NCI-H446 treated with DMSO at 0.1 percent for 48 hours (cell line): ENCODE measurements at places on chromosomes 2 and 18.

- DNase-seq, result no peak
These were observed 73.6 kb downstream of the CD226 start for GRCh38 chr18:69874058-69874457.

DNA sequence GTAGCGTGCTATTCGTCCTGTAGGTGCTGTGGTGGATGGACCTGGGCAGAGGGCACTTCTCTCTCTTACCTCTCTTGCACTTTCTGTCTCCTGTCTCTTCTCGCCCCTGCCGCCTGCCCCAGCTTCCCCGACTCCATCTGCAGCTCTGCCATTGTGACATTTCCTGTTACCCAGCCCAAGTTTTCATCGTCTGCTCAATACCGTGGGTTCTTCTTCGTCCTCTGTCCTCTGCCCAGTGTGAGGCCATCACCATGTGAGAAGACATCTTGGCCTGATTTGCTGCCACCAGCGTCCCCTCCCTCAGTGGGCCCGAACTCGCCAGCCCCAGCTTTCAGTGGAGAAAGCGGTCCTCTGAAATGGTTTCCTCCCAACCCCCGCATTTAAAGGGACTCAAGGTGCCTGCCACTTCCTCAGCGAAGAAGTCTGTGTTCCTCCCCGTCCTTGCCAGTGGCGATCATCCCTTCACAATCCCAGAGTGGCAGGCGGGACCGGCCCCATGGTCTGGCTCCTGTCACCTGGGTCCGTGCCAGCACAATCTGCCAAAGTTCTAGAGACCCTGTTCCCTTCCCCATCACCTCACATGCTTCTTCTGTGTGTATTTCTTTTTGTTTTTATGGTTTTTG, 18.0 kb downstream of the TGOLN2 start:
- peak; percentile 8 for DNase-seq

DNA sequence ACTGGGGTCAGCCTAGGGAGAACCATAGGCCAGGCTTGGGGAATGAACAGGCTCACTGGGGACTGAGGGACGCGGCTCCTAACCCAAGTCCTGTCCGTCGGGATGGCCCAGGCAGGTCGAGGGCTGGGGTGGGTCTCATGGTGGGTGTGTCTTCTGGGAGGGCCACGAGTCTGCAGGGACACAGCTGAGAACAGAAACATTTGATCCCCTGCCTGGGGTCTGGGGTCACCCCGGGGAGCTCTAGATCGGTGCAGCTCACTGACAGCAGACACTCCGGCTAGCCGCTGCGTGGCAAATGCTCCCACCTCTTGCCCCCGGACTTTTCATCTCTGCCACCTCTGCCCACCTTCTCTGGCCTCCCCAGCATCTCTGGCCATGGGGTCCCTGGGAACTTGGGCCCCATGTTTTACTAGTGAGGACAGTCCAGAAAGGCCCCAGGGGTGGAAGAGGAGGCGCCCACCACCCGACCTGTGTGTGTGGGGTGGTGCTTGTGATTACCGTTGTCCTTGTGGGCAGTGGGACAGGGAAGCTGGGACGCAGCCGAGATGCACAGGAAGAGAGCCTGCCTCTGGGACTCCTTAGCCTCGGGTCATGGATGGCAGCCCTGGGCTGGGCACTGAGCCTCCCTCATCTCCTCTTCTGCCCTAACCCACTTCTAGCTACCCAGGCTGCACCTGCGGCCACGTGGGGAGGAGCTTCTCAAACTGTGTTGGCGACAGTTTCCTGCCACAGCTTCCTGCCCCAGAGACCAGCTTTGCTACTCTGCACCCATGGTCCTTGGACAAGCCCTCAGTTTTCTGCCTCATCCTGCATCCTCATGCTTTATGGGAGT, 4.9 kb downstream of the ZAP70 start:
- DNase-seq, result no peak

DNA sequence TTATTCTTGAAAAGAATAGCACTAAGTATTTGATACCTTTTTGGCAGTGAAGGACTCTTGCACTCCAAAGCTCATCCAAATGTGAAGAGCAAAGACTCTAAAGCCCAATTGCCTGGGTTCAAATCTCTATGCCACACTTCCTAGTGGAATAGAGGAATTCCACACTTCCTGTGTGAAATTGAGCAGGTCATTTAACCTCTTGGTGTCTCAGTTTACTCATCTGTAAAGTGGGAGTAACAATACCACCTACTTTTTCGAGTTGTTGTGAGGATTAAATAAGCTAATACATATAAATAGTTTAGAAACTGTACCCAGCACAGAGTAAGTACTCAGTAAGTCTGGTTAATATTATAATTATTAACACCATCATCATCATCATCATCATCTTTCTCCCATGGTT, 72.6 kb downstream of the AP1S3 start:
- no peak for DNase-seq

GRCh38 chr18:10508591-10508990, 17.2 kb upstream of the NAPG start:
- no peak for DNase-seq

DNA sequence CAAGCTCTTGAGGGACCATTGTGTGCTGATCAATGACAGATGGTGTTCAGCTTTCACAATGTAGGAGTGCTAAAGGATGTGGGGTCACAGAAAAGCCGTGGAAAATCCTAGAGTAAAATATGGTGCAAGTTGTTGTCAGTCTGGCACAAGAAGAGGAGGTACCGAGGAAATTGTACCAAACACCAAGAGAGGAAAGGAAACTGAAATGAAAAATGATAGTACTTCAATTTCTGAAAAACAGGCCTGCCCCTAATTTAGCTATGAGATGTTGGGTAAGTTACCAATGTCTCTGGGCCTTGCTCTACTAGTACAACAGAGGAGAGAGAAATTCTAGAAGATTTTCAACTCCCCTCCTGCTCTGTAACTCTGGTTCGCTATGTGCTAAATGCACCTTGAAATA, 78.8 kb upstream of the PELI1 start:
- no peak for DNase-seq

- DNase-seq, result peak; percentile 19
These were observed 271.3 kb downstream of the KCNS3 start for GRCh38 chr2:18149660-18150246.

DNA sequence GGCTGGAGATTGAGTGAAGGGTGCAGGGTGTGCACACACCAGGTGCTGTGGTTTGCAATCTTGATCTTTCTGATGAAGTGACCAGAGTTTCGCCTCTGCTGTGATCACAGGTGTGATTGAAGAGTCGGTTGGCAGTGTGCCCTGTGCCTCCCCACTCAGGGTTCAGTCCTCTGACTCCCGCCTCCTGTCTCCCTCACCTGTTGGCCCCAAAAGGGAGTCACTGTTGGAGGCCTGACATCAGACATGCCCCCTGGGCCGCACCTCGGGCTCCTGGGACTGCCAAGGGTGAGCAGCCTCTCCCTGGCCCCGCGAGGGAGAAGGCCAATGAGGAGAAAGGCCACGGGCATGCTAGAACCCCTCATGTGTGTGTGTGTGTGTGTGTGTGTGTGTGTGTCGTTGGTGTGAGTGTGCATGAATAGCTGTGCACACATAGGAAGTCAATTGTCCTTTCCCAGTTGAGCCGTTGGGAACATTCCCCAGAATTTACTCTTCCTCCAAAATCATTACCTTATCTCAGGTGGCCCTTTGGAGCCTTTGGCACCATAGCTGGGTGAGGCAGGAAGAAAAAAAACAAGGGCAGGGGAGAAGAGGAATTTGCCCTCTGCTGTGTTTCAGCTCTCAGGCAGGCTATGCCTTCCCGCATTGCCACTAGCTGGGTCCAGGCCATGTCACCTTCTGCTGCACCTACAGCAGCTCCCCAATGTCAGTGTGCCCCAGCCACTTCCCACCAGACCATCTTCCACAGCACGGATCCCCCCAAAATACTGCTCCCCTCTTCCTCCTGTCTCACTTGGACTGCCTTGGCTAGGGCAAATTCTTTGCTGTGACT, 78.1 kb upstream of the LAPTM4A start:
- DNase-seq, result no peak

GRCh38 chr18:12968619-12969018, 20.8 kb downstream of the SEH1L start:
- DNase-seq, result no peak

- no peak for DNase-seq
These were observed 25.0 kb downstream of the METTL21A start for GRCh38 chr2:207600231-207600630.

DNA sequence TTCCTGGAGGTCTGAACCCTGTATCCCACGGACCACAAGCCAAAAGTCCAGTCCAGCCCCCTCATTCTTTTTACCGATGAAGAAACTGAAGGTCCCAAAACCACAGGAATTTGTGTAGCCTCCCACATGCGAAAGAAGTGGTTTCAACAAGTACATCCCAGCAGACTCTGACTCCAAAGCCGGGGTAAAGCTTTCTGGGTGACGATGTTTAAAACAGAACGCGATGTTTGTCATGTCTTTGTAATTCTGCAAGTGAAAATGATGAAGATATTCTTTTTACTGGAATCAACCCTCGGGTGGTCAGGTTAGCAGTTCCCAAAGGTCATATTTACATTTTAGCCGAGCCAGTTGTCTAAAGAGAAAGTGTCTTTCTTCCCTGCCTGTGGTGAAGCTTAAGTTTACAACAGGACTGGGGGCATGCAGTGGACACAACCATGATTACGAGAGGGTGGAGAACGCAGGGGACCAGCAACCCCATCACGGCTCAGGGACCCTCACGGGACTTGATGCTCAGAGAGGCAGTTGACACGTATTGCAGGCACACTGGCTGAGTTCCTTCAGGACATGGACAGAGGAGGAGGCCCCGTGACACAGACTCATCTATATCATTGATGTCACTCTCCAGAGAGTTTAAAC, 17.8 kb upstream of the TMEM131 start:
- DNase-seq, result no peak

GRCh38 chr18:63604791-63605567, 17.8 kb downstream of the SERPINB13 start:
- no peak for DNase-seq

GRCh38 chr2:225052703-225053102, 10.4 kb upstream of the DOCK10 start:
- DNase-seq, result no peak

- DNase-seq, result no peak
These were observed 173.1 kb downstream of the FTCDNL1 start for GRCh38 chr2:199677881-199678280.

- DNase-seq, result no peak
These were observed 216.3 kb downstream of the UXS1 start for GRCh38 chr2:105977807-105978206.

GRCh38 chr2:19632403-19632991, 269.3 kb downstream of the TTC32 start:
- DNase-seq, result no peak

DNA sequence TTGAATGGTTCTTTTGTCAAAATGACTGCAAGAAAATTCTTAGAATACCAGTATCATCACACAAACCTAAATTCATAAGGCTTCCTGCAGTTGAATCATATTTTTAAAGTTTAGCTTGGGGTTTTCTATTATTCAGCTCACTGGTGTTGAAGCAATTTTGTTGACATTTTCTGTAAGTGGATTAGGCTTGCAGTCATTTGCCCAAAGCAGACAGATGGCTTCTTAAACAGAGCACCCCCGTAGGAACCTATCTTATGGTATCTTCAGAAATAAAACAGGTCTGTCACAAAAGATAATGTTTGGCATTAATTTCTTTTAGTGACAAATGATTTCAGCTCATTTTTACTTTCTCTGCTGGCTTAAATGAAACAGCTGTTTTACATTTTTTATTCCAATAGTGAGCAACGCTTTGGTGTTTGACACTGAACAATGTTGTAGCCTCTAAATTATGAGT, 331.1 kb downstream of the PLCL1 start:
- DNase-seq, result no peak

DNA sequence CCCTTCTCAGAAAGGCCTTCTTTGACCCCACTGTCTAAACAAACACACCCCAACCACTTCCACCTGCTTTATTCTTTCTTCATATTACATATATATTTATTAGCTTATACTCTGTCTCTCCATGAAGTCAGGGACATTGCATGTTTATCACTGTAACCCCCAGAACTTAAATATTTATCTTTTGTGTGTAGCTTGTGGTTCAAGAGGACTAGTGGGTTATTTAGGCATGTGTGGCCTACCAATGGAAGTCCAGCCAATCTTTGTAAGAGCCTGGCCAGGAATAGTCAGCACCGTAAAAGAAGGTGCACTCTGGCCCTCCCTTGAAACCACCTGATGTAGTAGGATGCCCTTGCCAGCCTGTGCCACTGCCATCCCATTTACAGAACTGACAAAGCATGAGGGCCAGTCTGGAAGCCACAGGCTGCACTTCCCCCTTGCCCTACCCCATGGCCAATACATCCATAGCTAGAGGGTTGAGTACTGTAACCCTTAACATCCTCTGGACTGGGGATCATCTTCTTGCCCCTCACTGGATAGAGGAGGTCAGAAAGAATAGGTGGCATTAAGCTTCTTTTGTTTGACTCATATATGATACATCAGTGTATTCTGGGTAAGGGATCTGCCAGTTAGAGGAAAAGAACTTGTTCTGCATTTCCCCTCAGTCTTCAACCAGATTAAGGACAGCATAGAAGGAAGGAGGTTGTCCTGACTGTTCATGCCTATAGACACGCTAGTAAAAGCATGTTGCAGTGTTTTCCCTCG, 4.9 kb downstream of the NEMP2 start:
- no peak for DNase-seq

GRCh38 chr2:23241121-23241520, 143.9 kb upstream of the KLHL29 start:
- DNase-seq, result no peak

DNA sequence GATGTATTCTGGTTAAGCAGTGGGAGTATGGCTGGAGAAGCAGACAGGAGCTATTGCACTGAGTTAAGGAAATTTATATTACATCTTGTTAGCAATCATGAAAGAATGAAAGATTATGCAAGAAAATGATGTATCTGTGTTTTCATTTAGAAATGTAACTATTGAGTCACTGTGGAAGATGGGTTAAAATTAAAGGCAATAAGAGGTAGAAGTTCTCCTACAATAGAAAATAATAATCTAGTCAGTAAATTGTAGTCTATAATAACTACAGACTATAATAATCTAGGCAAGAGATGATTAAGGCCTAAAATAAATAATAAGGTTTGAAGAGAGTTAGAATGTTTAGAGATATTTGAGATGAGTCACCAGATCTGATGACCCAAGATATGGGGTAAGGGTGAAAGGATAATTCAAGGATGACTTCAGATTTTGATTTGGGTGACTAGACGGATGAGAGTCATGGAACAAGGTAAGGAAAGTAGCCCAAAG, 371.9 kb upstream of the KCNH7 start:
- DNase-seq, result no peak

DNA sequence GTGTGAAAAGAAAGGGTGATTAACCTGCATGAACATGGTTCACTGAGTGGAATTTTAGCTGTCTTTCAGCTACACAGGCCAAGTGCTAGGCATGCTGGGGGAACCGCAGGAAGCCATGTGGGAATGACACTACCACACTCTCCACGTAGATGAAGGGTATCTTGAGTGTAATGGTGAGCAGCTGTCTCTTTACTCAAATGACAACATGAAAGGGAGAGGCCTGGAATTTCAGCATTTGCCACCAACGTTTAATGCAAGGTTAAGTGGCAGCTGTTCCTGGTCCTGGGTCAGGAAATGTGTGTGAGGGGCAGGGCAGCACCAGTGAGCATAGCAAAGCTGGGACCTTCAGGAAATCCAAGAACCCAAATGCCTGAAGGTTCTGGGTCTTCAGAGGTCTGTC, 588.4 kb downstream of the SLC4A3 start:
- DNase-seq, result no peak

GRCh38 chr18:79779700-79780190, 18.0 kb upstream of the KCNG2 start:
- no peak for DNase-seq

GRCh38 chr2:46519265-46519664, 39.9 kb downstream of the TMEM247 start:
- peak; percentile 71 for DNase-seq

GRCh38 chr18:79682894-79683625, 3.5 kb downstream of the CTDP1 start:
- no peak for DNase-seq
